Brain microvascular endothelial cell (primary cell): ENCODE measurements at places on chromosomes 6 and 20.
A peak's percentile ranks its signal among the peaks of the same experiment; 100 is the strongest.

DNA sequence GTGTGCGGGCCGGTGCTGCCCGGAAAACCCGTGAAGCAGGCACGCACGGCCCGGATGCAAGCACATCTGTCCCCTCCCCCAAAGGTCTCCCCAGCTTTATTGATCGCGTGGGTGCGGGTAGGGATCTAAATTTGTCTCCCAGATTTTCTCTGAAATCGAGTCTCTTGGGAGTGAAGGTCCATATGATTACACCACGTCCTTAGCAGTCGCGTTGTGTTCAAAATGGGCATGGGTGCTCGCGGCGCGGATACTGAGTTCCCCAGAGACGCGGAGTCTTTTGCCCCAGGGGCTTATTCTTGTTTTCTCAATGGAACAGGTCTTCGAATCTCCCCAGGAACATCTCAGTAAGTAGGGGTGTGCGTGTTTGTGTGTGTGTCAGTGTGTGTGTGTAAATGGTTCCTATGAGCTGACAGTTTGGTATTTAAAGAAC is 2.8 kb upstream of the ZNF292 start:
- DNase-seq: peak; percentile 4

GRCh38 chr6:165805067-165805555 is 142.1 kb upstream of the PDE10A start:
- no peak for DNase-seq

- DNase-seq: peak; percentile 82
These were observed 668.6 kb downstream of the UTRN start for GRCh38 chr6:144953552-144954240.

- no peak for DNase-seq
These were observed 47.7 kb upstream of the FNDC1 start for GRCh38 chr6:159121486-159121885.

DNA sequence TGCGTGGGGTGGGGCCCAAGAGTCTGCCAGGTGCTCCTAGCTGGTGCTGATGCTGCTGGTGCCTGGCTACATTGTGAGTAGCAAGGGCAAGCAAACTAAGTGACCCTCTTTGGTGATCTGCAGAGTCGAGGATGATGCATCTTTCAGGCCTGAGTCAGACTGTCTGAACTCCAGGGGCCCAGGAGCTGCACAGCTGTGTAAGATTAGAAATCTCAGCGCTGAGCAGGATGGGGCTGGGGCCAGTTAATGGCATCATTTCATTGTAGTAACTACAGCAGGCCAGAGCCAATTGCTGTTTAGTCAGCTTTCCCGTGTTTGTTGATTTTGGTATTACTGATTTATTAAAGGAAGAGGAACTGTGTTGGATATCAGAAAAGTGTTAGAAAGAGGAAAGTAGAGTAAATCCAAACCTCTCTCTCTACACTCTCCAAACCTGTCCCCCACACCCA is 365.2 kb downstream of the PAX1 start:
- DNase-seq: peak; percentile 23

- no peak for DNase-seq
These were observed 37.5 kb downstream of the FKBP5 start for GRCh38 chr6:35651244-35651643.

DNA sequence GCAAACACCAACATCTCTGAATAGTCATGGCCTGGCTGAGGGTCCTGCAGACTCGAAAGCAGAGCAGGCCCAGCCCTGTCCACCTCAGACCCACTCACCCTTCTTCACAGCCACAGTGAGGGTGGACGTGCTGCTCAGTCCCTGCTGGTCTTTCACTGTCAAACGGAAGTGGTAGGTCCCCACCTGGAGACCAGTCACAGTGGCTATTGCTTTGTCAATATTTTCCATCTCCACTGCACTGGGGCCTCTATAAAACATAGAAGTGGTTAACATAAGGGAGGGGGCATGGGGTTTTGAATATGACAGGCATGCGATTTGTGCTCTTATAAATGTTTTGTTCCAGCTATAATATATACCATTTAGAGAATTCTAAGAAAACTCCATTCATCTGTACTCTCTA is 73.9 kb downstream of the ALDH5A1 start:
- DNase-seq: no peak

DNA sequence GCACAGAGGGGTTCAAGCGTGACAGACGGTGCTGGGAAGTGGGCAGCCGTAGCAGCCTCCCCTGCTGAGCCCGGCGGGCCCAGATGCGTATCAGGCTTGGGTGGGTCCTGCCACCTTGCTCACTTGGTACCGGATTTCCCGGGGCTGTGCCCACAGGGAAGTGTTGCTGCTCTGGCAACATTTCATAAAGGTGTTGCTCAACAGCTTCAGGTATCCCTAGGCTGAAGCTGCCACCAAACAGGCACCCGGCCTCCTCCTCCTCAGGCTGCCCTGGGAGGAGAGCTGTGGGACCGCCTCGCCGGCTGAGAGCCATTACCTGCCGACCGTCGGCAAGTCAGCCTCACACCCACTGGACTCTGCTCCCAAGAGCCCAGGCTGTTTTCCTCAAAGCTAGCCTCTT is 11.5 kb downstream of the PSMG4 start:
- DNase-seq: no peak

DNA sequence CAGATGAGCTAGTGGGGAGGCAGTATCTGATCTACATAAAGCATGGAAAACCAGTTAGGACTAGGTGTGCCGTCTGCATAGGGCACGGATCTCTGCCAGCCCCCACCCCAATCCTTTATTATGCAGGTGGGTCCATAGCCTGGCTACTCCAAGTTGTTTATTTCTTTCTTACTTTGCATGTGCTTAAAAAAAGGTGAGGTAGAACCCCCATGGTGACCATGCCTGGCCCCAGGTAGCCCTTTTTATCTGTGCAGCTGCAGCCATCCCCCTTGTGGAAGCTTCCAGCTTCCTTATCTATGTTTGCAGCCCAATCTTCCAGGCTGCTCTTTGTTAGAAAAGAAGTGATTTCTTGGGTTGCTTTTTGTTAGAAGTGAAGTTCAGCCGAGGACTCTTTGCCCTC is 9.0 kb upstream of the TREM2 start:
- DNase-seq: no peak

DNA sequence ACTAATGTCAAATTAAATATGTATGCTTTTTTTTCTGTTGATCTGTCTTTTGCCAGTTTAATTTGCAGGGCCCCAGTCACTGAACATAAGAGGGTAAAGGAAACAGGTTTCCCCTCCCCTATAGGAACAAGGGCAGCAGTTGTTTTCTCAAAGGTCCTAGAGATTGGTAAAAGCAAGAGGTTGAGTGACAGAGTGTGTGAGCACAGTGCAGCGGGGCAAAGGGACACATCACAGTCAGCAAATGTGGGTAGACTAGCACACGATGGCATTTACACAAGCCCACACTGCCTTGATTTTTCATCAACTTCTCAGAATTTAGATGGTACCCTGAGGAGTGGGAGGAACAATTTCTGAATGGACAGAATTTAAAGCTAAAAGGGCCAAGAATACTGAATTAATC is 138.7 kb upstream of the MYLIP start:
- DNase-seq: no peak

DNA sequence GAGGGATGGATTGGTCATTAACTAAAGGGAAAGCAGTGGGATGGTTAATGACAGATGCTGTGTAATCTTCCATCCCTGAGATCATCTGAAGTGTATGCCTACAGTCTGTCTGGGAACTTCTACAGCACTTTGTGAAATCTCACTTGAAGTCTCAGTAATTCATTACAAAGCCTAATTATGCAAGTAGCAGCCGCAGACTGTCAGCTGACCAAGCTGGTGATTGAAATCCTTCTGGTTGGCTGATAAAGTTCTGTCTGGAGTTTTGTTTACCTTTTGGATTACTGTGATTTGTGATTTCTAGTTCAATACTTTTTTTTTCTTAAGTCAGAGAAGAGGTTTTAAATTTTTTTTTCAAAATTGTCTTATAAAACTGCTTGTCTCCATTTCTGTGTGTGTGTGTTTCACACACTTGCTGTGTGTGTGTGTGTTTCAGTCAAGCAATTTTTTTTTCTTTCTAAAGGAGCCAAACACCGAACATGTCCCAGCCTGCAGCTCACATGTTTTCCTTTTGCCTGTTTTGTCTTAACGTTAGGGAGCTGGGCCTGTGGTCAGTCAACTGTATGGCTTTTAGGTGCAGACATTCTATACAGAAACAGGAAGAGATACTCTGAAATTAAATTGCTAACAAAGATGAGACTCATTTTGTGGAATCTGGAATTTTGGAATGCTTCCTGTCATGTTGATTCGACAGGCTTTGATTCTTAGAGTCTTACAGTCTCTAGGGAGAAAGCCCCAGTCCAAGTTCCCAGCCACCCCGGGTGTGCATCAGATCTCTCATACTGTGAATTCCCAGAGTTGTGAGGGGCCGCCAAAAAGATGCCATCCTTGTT is 28.5 kb upstream of the ADGRF4 start:
- peak; percentile 17 for DNase-seq

DNA sequence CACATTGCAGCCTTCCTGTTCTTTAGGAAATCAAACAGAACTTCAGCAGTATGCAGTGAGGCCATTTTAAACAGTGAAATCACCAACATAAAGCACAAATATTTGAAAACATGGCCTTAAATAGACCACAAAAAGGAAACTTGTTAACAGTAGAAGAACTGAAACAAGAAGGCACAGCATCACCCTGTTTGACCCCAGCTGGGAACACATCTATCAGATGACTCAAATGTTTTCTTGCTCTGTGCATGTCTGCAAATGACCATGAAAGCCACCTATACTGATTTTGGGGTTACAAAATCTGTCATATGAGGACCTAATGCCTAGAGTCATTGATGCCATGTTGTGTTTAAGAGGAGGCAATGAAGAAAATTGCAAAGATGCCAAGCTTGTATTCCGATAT is 123.8 kb upstream of the ADGRF1 start:
- peak; percentile 24 for DNase-seq

- DNase-seq: peak; percentile 74
These were observed at the start of gene GPR63 for GRCh38 chr6:96837081-96837971. Gene GPR63, minus strand, starts transcription at chr6:96837477. Its CDS starts 37,746 bp downstream, at chr6:96799731.

- no peak for DNase-seq
These were observed 329.2 kb downstream of the DHX35 start for GRCh38 chr20:39291301-39291700.

DNA sequence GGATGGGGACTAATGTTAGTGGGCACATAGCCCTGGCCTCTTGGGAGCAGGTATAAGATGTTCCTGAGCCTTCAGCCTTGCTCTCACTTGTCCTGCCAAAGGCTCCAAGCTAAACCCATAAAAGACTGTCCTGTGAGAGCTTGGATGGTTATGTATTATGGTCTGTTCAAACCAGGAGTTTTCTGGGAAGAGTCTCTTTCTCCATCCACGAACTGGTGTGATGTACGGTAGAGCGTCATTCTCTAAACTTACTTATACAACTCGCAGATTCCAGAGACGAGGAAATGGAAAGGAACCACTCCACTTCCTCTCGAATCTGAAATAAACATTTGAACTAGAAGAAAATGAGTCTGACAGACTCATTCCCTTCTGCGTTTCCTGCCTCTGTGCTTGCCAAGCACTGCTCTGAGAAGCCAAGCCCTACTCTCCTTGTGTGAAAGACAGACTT is 5.3 kb downstream of the SOBP start:
- no peak for DNase-seq

DNA sequence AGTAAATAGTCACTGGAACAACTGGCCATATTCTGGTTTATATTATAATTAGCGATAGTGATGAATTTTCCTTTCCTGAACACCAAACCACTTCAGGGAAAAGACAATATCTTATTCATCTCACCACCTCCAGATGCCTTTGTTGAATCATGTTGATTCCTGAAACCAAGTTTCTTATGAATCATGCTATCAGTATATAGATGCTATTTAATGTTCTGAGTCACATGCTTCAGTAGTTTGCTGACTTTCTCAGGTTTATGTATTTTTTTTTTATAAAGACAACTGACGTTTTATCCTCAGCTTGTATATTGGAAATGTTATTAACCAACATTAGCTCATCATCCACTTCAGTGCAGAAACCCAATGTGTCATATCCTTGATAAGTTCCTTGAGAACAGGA is 710.2 kb upstream of the POU3F2 start:
- no peak for DNase-seq

DNA sequence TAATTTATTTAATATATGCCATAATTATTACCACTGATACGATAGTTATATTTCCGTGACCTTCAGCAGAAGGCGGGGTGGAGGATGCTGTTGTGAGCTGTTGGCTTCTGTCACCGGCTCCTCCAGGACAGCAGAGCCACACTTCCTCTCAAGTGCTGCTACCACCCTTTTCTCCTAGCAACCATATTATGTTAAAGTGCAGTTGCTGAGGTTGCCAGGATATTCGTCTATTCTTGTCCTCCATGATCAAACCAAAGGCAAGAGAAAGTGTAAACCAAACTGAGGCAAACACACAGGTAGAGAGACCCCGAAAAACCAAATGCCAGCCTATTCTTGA is 27.8 kb downstream of the RGS17 start:
- DNase-seq: no peak

DNA sequence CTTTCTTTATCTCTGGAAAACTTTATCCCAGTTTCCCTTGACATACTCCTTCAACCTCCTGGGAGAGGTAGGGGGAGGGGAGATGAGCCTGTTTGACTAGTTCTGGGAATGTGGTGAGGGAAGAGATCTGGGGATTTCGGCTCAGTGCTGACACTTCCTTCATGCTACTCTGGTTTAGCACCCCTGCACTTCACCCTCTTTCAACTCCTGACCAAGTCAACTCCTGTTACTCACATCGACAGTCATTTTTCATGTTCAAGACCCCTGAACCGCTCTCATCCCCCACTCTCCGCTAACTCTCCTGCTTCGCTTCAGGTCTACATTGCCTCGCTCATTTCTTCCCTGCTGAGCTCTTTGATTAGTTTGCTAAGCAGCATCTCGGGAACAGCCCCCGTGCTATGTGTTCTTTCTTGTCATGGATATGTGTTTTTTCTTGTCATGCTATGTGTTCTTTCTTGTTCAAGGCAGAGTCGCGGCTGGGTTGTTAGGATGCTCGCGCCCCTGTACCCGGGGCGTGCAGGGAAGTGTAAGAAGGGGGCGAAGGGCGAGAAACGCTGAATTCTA is 16.6 kb upstream of the TRIM27 start:
- DNase-seq: no peak
